ENCODE measurements at places on chromosomes 12 and 14.

GRCh38 chr12:115823635-115824034 is 453.9 kb downstream of the MED13L start:
- no peak for DNase-seq

- DNase-seq, result no peak
These were observed 10.2 kb downstream of the KITLG start for GRCh38 chr12:88570103-88570502.

DNA sequence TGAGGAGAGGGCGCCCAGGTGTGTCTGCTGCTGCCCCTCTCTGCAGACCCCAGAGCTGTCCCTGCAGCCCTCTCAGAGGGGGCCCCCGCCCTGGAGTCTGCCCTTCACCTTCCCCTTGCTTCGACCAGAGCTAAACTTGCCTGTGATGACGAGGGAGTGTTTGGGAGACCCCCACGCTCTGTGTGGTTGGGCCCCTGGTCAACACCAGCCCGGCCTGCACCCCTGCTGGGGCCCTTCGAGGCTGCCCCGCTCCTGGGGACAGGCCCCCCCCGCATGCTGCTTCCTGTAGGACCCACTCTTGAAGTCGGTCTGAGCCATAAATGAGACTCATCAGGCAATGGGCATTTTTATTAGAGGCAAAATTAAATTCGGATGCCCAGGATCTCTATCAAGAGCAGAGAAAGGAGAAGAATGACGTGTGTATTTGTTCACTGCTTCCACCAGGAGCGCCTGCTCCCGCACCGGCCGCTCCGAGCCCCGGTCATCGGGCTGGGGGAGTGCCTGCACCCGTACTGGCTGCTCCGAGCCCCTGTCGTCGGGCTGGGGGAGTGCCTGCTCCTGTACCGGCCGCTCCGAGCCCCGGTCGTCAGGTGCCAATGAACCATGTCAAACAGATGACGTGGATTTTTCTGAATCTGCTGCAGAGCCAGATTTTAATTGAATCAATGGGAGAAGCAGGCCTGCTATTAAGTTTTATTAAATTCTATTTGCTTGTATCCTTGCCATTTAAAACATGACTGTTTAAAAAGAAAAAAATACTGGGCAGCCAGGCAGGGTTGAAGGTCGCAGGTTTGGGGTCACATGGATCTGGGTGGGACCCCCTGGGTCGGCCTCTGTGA is 47.7 kb downstream of the NOC4L start:
- no peak for DNase-seq

DNA sequence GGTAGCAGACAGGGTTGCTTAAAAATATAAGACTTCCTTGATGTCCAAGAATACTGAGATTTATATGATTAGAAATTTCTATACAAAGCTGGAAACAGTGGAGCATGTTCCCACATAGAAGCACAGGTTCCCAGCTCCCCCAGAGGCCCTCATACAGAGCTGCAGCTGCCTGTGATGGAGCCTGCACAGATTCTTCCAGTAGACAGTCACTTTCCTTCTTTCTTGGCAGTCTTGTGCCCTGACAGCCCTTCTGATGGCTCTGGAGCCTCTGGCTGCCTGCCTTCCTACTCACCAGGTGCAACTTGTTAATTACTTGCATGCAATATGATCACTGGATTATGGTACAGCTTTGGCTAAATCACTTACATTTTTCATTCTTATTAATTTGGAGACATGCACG is 44.4 kb downstream of the BICD1 start:
- no peak for DNase-seq

DNA sequence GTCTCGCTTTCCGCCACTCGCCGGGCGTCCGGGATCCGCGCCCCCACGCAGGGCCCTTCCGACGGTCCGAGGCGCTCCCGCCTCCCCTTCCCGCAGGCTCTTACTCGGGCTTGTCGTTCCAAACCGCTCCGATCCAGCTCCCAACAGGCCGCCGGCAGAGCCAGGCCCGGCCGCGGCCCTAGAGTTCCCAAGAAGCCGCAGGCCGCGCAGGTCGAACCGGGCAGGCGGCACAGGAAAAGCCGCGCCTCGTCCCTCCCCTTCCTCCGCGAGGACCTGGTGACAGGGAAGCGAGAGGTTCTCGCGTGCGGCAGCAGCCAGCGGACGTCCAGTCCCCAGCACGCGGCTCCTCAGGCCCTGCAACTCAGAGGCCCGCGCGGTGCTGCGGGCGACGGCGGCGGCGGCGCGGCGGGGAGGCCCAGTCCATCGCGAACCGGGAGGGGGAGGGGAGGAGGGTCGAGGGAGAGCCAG is 272 bp downstream of the HECTD1 start:
- DNase-seq, result no peak

DNA sequence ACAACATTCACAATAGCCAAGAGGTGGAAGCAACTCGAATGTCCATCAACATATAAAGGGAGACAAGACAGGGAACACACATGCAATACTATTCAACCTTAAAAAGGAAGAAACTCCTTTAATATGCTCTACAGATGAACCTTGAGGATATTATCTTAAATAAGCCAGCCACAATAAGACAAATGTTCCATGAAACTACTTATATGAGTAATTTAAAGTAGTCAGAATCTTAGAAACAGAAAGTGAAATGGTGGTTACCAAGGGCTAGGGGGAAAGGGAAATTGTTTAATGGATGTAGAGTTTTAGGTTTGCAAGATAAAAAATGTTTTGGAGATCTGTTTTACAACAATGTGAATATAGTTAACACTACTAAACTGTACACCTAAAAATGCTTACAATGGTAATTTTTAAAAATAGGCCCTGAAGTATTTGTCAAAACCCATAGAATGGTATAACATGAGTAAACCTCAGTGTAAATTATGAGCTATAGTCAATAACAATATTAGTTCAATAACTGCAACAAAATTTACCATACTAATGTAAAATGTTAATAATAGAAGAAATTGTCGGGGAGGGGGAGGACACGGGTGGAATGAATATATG is 71.1 kb downstream of the EGLN3 start:
- DNase-seq, result no peak

GRCh38 chr12:23659131-23659530 is 290.3 kb downstream of the SOX5 start:
- DNase-seq, result no peak

DNA sequence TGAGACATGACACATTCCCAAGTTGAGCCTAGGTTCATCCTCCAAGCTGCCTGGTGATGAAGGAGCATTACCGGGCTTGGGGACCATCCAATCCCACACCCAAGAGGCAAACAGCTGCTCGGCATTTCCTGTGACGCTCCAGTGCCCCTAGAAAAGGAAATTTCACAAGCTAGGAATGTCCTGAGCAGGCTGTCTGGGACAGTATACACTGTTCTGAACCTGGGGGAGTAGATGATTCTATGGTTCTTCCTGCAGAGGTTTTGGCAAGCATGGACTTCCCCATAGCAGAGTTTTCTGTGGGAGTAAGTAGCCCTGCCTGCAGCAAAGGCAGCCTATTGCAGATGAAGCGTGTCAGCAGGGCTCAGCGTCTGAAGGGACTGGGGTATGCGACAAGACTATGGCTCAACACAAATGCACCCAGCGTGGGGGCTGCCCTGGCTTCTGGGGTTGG is 47.4 kb upstream of the SRSF5 start:
- DNase-seq, result no peak

DNA sequence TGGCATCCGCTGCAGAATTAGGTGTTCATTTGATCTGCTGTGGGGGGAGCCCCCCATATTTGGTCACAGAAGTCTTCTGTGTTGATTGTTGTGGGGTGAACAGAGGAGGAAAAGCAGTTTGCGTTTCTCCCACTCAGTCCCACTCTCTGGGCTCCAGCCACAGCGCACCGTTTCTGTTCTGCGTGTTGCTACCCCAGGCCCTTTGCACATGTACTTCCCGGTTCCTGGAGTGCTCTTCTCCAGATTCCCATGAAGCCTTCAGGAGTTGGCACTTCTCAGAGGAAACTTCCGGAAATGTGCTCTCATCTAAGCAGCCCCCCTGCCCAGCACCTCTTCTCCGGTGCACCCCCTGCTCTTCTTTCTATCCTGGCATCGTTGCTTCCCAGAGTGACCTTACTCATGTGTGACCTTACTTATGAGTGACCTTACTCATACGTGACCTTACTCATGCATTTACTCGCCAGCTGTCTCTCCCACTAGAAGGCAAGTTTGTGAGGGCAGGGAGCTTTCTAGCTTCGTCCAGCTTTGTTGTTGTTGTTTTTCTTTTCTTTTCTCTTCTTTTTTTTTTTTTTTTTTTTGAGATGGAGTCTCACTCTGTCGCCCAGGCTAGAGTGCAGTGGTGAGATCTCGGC is 93.7 kb downstream of the SCARB1 start:
- DNase-seq, result no peak

GRCh38 chr12:26149968-26150500 is 25.2 kb upstream of the BHLHE41 start:
- no peak for DNase-seq

DNA sequence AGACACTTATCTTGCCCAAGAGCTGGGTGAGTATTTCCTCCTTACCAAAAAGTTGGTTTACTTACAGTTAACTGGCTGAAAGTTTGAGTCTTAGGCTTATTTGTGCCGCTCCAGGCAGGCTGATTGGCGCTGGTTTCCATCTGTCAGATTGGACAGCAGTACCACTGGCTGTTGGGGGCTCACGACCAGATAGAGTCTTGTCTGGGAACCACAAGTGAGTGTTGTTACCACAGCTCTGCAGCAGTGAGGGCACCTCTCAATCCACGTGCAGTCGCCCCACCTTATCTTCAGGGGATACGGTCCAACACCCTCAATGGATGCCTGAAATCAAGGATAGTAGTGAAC is 58.9 kb downstream of the DDX51 start:
- peak; percentile 15 for DNase-seq

- no peak for DNase-seq
These were observed 2.0 kb downstream of the HOXC5 start for GRCh38 chr12:54034785-54035310.

DNA sequence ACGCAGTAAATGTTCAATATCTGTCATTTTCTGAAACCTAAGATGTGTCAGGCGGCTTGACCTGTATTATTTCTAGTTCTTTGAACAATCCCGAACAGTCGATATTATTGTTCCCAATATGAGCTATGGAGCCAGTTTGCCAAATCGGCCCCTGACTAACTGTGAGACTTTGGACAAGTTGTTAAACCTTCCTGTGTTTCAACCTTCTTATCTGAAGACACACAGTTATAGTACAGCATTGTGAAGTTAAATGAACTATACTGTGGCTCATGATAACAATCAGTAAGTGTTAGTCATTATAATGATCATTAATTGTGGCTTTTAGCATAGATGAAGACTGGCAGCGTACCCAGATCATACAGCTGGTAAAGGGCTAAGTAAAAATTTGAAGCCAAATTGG is 23.4 kb downstream of the DDX47 start:
- DNase-seq, result no peak

DNA sequence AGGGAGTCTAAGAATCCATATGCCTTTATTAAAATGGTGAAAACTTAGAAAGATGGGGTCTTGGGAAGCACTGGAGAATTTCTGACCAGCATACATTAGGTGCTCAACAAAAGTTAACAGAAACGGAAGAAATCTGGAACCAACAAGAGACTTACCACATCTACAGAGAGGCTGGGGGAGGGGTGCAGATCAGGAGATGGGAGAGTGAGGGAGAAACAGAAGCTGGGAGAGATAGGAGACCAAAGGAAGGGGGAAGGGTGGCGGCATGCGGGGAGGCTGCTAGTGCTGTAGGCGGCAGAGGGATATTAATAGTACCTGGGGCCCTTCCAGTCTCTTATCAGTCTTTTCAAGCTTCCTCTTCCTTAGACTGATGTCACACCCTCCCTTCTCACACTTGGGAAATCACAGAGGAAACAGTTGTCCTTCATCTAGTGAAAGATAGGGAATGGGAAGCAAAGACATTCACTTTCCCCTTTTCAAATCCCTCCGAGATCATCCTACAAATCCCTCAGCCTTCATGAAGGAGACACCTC is 18.1 kb downstream of the ZBTB39 start:
- DNase-seq, result no peak

DNA sequence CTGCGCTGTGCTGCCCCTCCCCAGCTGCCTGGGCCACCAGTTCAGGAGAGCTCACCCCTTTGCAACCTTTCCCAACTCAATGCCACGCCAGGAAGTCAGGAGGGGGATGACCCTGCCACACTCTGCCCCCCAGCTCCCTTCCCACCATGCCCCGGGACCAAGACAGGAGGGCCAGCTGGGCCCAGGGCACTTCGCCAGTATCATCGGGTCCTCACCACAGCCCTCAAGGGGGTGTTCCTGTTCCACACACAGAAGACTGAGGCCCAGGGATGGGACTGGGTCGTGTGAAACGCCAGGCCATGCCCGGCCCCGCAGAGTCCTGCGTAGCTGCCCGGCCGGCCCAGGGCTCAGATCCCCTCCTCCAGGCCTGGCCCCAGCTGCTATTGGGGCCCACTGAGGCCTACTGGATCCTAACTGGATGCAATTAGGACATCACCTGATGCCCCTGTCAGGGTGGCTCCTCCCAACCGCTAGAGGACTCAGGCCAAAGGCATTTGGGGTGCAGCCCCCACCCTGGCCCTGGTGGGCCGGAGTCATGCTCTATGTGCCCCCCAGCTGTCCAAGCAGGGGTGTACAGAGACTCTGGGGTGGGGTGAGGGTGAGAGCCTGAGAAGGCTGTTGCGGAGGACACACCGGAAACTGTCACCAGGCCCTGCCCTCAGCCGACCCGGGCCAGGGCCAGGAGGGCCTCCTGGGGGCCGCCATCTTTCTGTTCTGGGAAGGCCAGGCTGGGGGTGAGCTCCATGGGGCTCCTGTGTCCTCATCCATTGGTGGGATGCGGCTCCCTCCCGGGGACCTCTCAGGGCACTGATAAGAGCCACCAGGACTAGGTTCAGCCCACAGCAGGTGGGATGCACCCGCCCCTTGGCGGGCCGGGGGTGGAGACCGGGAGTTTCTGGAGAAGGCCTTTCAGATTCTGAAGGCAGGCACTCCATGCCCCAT is 29.3 kb upstream of the ANKRD9 start:
- DNase-seq, result no peak

DNA sequence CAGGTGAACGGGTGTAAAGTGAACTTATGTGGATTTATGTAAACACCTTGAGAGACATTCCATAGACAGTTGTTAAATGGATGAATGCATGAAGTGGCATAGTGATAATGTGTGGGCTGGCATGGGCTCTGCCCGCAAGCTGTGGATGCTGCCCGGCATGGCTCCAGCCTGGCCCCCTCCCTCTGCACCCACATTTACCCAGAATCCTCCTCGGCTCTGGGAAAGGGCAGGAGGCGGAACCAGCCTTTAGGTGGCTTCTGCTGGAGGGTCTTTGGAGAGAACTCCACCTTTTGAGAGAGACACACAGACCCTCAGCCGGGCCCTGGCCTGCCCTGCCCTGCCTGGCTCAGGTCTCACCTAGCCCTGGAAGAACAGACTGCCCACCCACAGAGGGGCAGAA is 18.7 kb downstream of the RASAL1 start:
- DNase-seq, result no peak

DNA sequence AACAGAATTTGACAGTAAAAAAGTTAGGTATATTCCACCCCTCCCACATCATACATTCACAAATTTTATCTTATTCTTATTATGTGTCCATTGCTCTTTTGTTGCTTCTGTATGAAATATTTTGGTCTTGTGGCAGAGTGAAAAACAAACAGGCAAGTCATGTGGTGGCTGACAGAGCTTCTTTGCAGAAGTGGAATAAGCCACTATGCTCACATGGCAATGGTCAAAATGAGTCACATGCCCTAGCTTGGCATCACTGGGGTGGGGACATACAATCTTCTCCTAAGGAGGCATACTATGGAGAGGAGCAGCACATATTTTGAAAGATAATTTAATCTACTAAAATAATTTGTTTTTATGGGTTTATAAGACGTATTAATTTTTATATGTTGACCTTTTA is 27.7 kb upstream of the CMA1 start:
- peak; percentile 7 for DNase-seq

All from immature natural killer cell (primary cell).